Calu3 (cell line): ENCODE measurements at places on chromosomes 13 and 19.

DNA sequence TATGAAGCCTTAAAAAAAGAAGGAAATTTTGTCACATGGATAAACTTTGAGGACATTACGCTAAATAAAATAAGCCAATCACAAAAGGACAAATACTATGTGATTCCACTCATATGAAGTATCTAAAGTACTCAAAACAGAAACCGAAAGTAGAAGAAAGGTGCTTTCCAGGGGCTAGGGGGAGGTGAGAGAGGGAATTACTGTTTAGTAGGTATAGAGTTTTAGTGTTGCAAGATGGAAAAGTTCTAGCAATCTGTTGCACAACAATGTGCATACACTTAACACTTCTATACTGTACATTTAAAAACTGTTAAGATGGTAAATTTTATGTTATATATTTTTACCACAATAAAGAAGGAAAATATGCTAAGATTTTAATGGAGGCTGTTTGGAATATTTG, 83.0 kb downstream of the POLR1D start:
- DNase-seq: no peak

GRCh38 chr19:1671716-1672037, 19.3 kb upstream of the TCF3 start:
- DNase-seq: no peak

- no peak for DNase-seq
These were observed 71.9 kb downstream of the DCLK1 start for GRCh38 chr13:36059321-36059720.

DNA sequence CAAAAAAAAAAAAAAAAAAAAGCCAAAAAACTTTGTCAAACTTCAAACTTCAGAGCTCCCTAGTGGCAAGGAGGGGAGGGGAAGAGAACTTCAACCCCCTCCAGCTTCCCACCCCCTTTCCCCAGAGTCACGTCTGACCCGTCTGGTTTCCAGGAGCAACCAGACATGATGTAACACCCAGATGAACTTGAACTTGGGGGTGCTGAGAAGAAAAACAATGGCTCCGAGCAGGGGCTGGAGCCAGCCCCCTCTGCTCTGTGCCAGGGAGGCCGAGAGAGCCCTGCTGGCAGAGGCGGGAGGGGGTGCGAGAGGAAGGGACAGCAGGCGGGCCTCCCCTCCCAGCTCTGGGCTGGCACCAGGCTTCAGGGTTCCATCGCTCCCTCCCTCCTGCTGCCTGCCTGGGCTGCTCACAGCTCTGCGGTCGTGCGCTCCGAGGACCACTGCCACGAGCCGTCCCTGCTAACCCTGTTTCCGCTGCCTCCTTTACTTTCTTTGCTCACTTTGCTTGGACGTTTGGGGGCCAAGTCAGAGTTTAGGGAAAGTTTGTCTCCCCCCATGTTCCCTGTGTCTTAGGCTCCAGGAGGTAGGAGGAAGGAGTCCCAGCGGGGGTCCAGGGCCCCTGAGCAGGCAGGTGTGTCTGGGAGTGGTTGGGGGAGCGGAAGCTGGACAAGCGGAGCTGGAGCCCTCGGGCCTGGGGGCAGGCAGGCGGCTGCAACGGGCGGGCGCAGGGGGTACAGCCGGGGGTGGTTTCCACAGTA, 11.1 kb downstream of the LYL1 start:
- DNase-seq: no peak
